MG63 (cell line): ENCODE measurements at places on chromosomes 11 and 22. TPM values are rescaled to one million over a fixed set of nuclear protein-coding genes. Genes with fewer than 3 reads are reported as not detected.
A peak's percentile ranks its signal among the peaks of the same experiment; 100 is the strongest.

Gene ARAP1
- 55.6 and 92.4 TPM in 2 replicates for total RNA-seq

Gene P2RX6
- 1.1 and 10.0 TPM in 2 replicates for total RNA-seq

Gene NAALADL1
- total RNA-seq: not detected in 2 replicates

Gene CCDC116
- not detected in 2 replicates for total RNA-seq

Gene P4HA3
- total RNA-seq: not detected in 2 replicates

Gene PGR
- not detected in 2 replicates for total RNA-seq

Gene APOL4
- not detected in 2 replicates for total RNA-seq

Gene C11orf91
- not detected in 2 replicates for total RNA-seq

Gene TIMM10
- total RNA-seq: 99.6 and 106 TPM in 2 replicates

Gene MSANTD4
- 11.8 and 14.9 TPM in 2 replicates for total RNA-seq

GRCh38 chr22:28025866-28026575, 107.0 kb upstream of the PITPNB start:
- no peak for DNase-seq

DNA sequence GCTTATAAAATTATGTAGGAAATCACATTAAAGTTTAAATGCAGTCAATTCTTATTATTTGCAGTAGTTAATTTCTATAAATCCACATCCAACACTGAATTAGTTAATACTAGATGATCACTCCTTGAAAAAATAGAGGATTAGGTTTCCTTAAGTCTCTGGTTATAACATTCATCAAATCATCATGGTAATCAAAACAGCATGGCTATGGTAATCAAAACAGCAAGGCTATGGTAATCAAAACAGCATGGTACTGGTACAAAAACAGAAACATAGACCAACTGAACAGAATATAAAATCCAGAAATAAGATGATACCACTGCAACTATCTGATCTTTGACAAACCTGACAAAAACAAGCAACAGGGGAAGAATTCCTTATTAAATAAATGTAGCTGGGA, 814.6 kb upstream of the CCDC179 start:
- DNase-seq: no peak

DNA sequence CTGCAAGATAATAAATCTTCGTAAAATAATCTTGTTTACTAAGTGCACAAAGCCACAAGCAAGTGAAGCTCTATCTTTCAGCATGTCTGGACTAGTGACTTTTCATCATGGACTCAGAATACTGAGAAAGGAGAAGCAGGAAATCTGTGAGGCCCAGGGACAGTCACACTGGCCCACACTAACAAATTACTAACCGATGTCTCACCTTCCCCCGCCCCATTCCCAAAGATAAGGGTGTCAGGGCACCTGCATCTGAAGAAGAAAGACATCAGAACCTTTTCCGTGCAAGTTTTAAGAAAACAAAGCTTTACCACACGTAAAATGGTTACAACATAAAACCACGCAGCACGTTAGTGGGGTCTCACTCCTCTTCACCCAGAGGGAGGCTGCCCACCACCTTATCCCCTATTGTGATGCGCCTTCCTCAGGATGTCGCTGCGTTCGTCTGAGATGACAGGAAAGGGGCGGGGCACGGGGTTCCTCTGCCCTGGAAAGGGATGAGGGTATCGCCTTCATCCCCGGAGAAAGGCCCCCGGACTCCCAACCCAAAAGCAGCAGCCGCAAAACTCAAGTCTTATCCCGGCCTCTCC, 616 bp downstream of the BTBD10 start:
- DNase-seq: peak; percentile 34

DNA sequence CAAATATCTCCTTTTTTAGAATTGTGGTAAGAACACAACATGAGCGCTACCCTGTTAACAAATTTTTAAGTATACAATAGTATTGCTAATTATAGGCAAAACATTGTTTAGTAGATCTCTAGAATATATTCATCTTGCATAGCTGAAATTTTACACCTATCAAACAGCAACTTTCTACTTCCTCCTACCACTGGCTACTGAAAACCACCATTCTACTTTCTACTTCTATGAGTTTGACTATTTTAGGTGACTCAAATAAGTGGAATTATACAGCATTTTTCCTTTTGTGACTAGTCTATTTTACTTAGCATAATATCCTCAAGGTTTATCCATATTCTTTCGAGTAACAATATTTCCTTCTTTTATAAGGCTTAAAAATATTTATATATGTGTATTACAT, 128.4 kb downstream of the FAM76B start:
- no peak for DNase-seq

DNA sequence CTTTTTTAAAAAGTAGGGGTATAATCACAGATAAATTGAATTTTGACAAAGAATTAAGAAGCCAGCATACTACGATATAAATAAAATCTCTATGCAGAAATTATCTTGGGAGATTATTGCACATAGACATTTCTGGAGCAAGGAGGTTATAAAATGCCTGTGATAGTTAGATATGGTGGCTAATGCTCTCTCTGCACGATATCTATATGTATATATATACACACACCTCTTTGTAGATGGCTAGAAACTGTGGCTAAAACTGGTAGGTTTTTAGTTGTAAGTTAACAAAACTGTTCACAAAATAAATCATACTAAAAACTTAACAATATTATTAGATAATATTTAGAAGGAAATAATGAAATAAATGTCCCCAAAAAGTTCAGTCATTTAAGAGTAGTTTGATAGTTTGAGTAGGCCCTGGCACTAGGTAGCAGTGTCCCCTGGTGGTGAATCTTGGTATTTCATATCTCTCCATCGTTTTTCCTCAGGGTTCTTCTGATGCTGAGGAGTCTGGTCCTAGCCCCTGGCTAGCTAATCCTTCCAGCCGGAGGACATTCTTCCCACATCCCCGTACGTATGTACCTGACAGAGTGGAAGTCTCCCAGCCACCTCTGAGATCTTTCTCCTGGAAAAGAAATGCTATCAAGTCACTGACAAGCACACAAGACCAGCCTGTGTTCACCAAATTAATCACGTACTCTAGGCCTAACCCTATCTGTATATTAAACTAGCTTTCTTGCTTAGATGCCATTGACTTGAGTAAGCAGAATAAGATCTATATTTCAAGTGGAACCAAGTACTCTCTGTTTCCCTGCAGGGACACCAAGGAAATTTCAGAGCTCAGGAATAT, 32.2 kb downstream of the ART5 start:
- no peak for DNase-seq

DNA sequence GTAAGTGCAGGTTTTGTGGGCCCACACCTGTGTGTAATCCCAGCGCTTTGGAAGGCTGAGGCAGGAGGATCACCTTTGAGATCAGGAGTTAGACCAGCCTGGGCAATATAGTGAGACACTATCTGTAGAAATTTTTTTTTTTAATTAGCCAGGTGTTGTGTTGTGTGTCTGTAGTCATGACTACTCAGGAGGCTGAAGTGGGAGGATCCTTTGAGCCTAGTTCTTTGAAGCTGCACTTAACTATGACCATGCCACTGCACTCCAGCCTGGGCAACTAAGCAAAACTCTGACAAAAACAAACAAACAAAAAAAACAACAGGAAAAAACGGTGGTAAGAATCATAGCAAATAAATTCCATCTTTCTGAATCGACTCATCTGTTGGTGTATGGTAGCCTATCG, 268.6 kb upstream of the PDGFD start:
- no peak for DNase-seq

DNA sequence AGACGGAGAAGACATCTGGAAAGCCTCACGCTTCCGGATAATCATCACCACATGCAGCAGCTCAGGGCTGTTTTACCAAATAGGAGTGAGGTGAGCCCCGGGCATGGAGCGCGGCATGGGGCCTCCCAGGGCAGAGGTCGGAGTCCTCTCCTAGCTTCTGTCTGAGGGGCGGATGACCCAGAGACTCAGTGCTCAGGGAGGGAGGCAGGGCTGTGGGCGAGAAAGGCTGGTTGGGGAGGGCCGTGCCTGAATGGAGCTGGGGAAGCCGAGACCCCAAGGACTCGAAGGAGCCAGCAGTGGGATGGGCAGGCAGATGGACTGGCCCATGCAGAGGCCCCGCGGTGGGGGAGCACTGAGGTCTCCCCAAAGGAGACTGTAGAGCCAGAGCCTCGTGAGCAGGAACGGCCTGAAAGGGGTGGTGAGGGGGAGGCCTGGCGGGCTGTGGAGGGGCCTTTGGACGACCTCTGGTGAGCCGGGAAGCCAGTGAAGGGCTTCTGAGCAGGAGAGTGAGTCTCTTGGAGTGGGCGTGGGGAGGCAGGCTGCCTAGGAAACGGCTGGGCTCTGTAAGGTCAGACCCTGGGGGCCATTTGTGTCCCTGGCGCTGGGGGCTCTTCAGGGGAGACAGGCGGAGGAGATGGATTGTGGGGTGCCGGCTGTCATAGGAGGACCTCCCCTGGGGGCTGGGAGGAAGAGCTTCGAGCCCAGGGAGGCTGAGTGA, 24.7 kb upstream of the PANX2 start:
- no peak for DNase-seq

DNA sequence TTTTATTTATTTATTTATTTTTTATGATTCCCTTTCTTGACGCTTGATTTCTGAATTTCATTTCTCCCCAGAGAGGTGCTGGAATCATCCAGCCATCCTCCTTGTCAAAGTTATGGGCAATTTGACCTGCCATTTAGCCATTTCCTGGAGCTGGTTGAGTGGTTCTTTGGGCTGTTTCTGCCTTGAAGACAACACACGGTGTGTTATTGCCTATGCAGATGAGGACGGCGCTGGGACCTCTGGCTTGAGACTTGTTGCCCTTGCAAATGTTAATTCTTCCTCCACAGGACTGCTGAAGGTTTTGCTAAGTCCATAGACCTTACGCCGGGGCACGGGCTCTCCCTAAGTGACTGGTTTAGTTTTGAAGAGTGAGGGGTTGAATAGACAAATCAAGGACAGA, 147.9 kb upstream of the PLET1 start:
- no peak for DNase-seq

- DNase-seq: no peak
Observed at GRCh38 chr11:118846181-118846935, 37.3 kb upstream of the CXCR5 start.

GRCh38 chr11:44637487-44637886, 72.0 kb downstream of the CD82 start:
- DNase-seq: no peak

GRCh38 chr11:113991170-113991569, 16.3 kb downstream of the HTR3A start:
- peak; percentile 10 for DNase-seq

GRCh38 chr11:45209891-45210699, 63.7 kb downstream of the PRDM11 start:
- DNase-seq: no peak

GRCh38 chr11:62593434-62594044, 2.2 kb upstream of the TUT1 start:
- peak; percentile 73 for DNase-seq

GRCh38 chr11:103730131-103730940, 306.1 kb upstream of the DDI1 start:
- no peak for DNase-seq

- no peak for DNase-seq
Observed at GRCh38 chr11:81669935-81670543, 1063.6 kb downstream of the FAM181B start.

GRCh38 chr22:20206709-20207215, 55.9 kb upstream of the CCDC188 start:
- peak; percentile 32 for DNase-seq

GRCh38 chr11:121236115-121237001, 56.2 kb upstream of the SC5D start:
- DNase-seq: no peak

DNA sequence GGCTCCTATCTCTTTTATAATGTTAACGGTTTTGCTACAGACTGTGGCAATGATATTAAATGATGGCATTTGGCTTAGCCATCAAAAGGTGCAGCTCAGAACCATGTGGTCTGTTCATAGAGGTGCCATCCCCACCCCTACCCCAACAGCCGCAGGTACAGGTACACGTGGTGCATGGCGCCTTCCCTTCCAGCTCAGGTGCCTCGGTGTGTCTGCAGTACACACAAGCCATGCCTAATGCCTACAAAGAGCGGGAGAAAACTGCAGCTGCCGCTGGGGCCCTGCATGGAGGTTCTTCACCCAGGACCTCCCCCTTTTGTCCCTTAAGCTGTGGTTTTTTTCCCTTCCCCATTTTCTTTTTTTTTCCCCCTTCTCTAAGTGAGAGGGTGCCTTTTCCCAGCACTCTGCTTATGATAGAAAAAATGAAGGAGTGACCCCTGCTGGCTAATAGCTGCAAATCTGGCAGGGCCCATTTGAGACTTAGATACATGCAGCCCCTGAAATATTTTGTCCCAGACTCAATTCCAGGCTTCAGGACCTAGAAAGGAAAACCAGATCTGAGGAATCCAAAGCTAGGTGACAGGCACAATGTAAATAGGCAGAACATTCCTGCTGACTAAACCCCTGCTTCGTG, 6.5 kb downstream of the OR52M1 start:
- no peak for DNase-seq

DNA sequence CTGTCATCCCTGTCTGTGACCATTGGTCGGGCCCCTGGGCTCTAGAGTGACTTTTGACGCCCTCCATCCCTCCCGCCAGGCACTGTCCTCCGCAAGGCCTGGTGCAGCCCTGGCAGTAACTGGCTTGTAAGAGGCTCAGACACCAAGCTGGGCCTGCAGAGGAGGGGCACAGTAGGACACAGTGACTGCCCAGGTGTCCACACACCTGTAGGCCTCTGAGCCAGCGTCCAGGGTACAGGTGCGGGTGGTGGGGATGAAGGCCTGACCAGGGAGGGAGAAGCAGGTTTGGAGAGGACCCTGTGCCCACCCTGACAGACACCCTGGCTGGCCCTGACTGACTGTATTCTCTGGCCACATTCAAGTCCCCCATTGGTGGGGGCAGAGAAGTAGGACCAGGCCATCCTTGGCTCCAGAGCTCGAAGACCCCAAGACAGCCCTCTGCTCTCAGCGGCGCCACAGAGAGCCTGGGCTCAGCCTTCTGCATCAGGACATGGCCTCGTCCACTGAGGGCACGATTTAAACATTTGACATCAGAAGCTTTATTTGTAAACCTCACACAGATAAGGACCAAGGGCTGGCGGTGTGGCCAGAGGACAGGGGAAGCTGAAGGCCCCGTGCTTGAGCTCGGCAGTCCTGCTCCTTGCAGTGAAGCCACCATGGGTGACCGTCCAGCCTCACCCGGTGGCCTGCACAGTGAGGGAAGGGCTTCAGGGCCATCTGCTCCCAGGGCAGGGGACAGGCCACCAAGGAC, 31.4 kb downstream of the PPIL2 start:
- no peak for DNase-seq

DNA sequence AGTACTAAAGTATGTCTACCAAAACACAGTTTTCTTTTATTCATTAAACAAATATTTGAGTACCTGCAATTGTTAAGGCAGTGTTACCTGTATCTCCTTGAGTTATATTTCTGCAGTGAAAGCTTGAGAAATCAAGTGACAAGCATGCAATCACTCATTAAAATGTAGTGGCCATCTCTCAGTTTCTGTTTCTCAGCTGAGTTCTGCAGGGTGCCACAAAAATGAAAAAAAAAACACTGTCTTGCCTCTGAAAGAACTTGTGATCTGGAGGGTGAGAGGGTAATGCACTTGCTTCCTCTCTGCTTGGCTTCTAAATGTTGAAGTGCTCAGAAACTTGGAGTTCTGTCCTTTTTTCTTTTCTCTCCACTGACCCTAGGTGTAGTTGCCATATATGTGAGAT, 6.8 kb downstream of the QSER1 start:
- DNase-seq: no peak

GRCh38 chr11:64458997-64459396, 100.0 kb downstream of the RPS6KA4 start:
- no peak for DNase-seq
